ENCODE measurements at places on chromosomes 7 and 10. TPM values are rescaled to one million over a fixed set of nuclear protein-coding genes. Genes with fewer than 3 reads are reported as not detected.

Gene HSPA12A
- 13.9 TPM for total RNA-seq

Gene CPEB3
- total RNA-seq = 2.9 TPM

Gene AKR1E2
- 8.1 TPM for total RNA-seq

Gene OPALIN
- not detected for total RNA-seq

Gene ANKRD2
- 1.0 TPM for total RNA-seq

Gene DYNC1I1
- 3.5 TPM for total RNA-seq

Gene KCNH2
- 1.7 TPM for total RNA-seq

Gene IRF5
- total RNA-seq = 0.22 TPM

Gene OR2A42
- 0.26 TPM for total RNA-seq

Gene NUTM2E
- not detected for total RNA-seq

Gene VGF
- total RNA-seq = not detected

Gene PON1
- total RNA-seq = under 0.01 TPM

Gene CTTNBP2
- 0.65 TPM for total RNA-seq

Gene WNT16
- total RNA-seq = under 0.01 TPM

Gene SFTPA1
- not detected for total RNA-seq

Gene HKDC1
- total RNA-seq = 0.54 TPM

Gene OGDHL
- total RNA-seq = 0.54 TPM

Gene ANXA8L1
- total RNA-seq = 0.32 TPM

Gene RBM33
- 26.9 TPM for total RNA-seq

Gene CYP3A7
- not detected for total RNA-seq

Gene LRMDA
- 9.5 TPM for total RNA-seq

Gene CAMK2G
- total RNA-seq = 20.1 TPM

Gene FAM25C
- total RNA-seq = not detected

Gene LIPJ
- 0.11 TPM for total RNA-seq

Gene SPDYE6
- total RNA-seq = not detected

Gene ITGB8
- 41.0 TPM for total RNA-seq

Gene NOS3
- total RNA-seq = 1.8 TPM

Gene PAPOLB
- total RNA-seq = 0.39 TPM

Gene TMEM273
- not detected for total RNA-seq

Gene STEAP4
- 270 TPM for total RNA-seq

Gene HYAL4
- not detected for total RNA-seq

Gene NANOS1
- 1.4 TPM for total RNA-seq

Gene GIMAP5
- not detected for total RNA-seq

Gene SORBS1
- total RNA-seq = 2.6 TPM

Gene SAMD9L
- 30.7 TPM for total RNA-seq

Gene NKX1-2
- not detected for total RNA-seq

Gene MCM10
- total RNA-seq = 4.1 TPM

Gene CD36
- total RNA-seq = not detected

Gene SSC4D
- 0.97 TPM for total RNA-seq

Gene MACROH2A2
- 15.3 TPM for total RNA-seq

Gene HTRA1
- 211 TPM for total RNA-seq

Gene NT5C2
- total RNA-seq = 95.9 TPM

Gene CH25H
- total RNA-seq = 4.8 TPM

Gene FOXI2
- total RNA-seq = not detected

Gene AGR2
- 0.86 TPM for total RNA-seq

Gene SLC29A3
- total RNA-seq = 3.1 TPM

Gene LRIT1
- total RNA-seq = not detected

Gene UPK3B
- 0.54 TPM for total RNA-seq

Gene CPN1
- not detected for total RNA-seq

Gene WASL
- 23.8 TPM for total RNA-seq

Gene OR6V1
- not detected for total RNA-seq

Gene HOXA5
- total RNA-seq = 8.1 TPM

Gene CFAP43
- 1.2 TPM for total RNA-seq

Gene PCGF6
- 18.6 TPM for total RNA-seq

Gene GPR15LG
- not detected for total RNA-seq

Gene ADAM12
- 93.8 TPM for total RNA-seq

Gene DNAJC30
- total RNA-seq = 3.8 TPM

Gene OR2A5
- not detected for total RNA-seq

Gene RPA3
- total RNA-seq = 25.3 TPM

Gene HECW1
- total RNA-seq = 12.9 TPM

Measured in articular chondrocyte of knee joint (primary cell).